ENCODE measurements at places on chromosomes 11 and 22.

DNA sequence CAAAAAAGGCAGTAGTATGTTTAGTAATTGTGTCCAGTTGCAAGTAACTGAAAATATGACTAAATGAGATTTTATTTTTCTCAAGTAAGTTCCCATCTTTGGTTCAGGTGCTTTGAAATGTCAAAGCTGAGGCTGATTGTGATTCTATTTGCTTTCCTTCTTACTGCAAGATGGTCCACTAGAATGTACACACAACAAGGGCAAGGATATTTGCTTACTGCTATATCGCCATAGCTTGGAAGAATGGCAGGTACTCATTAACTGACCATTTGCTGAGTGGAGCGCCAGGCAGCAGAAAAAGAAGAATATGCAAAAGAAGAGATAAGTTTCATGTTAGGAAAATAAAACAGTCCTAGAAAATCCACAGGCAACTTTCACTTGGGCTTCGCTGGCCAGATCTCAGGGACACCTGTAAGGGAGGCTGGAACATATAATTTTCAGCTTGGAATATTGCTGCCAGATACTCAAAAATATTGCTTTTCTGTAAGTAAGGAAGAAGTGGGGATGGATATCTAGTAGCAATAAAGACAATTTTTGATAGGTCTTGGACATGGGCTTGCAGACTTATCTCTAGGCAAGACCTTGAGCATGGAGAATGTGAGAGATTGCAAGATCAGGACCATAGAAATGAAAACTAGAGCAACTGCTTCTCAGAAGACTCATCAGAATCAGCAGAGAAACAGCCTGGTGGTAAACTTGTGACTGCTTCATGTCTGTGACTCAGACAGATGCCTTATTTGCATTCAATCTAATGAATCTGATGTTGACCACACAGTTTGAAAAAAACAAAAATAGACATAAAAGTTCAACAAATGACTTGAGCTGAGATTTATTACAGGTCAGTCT lies 44.8 kb upstream of the OR9Q1 start:
- no peak for DNase-seq

DNA sequence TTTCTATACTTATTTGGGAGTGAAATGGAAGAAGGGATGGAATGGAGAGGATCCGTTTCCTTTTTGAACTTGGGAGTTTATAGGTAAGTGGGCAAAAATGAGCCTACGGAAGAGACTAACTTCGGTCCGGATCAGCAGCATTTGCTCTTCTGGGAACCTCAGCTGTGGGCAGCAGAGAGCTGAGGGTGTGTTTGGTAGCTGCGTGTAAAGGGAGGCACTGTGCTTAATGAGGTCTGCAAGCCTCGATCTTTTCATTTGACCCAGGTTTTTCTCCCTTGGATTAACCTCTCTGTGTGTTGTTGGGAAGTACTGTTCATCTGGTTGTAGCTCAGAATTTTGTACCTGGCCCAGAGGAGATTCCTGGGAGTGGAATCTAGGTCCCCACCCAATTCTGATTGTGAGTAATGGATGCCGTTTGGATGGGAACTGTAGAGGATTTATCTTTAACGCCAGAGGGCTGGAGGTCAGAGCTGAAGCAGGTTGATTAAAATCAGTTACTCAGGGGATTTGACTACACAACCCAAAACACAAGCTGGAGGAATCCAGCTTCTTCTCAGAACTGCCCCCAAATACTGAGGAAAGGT lies 201.6 kb upstream of the SORL1-AS1 start:
- no peak for DNase-seq

DNA sequence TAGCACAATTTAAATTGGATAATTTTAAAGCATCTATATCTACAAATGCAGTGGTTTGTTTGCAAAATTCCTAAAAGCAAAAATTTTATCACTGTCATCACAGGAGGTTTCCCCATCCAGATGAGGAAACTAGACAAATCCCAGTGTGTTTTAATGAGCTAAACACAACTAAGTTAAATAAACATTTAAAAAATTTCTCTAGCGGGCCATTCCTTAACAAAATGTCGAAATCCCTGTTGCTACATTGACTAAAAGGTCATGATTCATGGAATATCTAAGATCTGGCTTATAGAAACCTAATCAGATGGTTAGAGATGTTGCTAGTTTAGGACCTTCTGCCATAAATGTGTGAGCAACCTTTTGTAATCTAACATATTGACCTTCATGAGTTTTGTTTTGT lies 107.3 kb upstream of the BDNF start:
- no peak for DNase-seq

DNA sequence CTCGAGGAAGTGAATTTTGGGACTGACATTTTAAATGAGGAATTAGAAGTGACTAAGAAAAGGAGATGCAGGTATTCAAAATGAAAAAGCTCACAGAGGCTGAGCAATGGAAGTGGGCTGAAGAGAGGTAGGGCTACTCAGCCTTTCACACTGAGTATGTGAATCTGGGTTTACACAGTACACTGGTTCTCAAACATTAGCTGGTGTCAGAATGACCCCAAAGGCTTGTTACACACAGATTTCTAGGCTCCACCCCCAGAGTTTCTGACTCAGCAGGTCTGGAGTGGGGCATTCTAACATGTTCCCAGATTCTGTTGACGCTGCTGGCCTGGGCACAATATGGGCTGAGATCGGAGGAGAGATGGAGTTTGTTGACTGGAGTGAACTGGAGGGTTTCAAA lies 32.8 kb downstream of the CADM1 start:
- DNase-seq: no peak

- no peak for DNase-seq
Observed at GRCh38 chr11:109432105-109432504, 10.1 kb downstream of the C11orf87 start.

GRCh38 chr11:121563900-121564822 lies 111.4 kb upstream of the SORL1-AS1 start:
- no peak for DNase-seq

- DNase-seq: no peak
Observed at GRCh38 chr22:41732096-41732772, 32.9 kb downstream of the MEI1 start.

GRCh38 chr22:43441751-43442150 lies 29.9 kb downstream of the MPPED1 start:
- no peak for DNase-seq

DNA sequence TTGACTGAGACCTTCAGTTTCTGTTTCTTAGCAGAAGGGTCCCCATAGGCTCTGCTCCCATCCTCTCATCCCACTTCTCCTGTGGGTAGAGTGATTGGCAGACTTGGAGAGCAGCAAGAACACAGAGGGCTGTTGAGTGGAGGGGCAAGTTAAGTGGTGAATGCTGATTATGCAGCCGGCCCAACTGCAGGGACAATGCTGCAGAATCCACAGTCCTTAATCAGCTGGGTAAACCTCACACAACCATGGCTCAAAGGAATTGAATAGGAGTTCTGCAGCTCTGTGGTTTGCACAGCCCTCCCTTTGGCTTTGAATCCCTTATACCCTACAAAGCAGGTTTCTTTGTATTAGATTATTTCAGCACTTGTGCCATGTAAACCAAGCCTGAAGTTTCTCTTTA lies 161.1 kb downstream of the NAV2 start:
- no peak for DNase-seq

DNA sequence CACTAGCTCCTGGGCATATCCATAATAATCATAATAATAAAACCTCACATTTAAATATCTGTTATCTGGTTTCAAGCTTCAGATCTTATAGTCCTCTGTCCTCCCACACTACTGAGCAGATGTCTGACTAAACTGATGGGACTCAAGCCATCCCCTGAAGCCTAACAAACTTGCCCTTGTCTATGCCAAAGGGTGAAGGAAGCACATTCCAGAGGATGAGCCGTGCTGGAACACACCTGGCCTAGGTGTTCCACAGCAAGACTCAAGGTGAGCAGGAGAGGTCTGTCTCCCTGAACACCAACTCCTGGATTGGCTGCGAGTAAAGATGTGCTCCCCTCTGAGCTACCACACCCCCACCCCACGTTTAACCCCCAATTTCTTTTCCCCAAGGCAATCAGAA lies 14.7 kb downstream of the SCUBE2 start:
- DNase-seq: no peak

- DNase-seq: no peak
Observed at GRCh38 chr22:50084080-50084477, 1.1 kb downstream of the MLC1 start.

DNA sequence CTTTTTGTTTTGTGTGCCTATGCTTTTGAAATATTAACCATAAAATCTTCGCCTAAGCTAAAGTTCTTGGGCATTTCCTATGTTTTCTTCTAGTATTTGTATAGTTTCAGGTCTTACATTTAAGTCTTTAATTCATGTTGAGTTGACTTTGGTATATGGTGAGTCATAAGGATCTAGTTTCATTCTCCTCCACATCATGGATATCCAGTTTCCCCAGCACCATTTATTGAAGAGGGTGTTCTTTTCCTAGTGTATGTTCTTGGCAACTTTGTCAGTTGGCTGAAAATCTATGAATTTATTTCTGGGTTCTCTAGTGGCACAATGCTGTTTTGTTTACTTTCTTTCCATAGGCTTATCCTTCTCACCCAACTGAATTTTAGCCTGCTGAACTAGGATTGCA lies 49.0 kb downstream of the CTSC start:
- no peak for DNase-seq

GRCh38 chr11:131033151-131033651 lies 116.9 kb upstream of the SNX19 start:
- DNase-seq: no peak

DNA sequence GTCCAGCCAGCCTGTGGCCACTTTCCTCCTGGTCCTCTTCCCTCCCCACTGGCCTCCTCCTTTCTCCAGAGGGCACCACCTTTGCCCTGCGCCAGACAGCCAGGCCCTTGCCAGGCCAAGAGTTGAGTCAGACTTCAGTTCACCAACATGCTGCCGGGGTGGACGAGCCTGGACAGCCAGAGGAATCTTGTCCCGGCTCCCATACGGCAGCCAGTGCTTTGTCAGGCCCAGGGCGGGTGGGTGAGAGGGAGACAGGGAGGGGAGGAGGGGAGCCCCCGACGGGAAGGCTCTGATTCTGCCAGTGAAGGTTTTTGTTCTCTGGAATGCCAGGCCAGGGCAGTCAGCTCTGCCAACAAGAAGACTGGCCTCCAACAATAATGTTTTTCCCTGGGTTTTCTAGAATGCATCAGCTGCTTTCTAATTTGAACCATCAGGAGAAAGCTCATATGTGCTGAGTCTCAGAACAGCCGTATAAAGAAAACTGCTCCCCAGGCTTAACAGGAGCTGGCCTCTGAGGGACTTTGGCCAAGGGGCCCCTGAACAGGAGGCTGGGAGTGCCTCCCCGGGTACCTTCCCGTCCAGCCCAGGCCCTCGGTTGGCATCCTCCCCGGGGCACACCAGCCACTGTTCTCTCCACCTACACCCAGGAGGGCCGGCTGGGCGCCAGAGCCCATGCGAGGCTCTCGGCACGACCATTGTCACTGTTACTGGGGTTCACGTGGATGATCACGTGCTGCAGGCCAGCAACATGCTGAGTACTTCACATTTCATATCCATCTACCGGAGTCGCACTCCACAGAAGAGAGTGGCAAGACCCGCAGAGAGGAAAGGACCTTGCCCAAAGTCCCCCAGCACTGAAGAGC lies 28.6 kb downstream of the LIF start:
- DNase-seq: peak; percentile 63

DNA sequence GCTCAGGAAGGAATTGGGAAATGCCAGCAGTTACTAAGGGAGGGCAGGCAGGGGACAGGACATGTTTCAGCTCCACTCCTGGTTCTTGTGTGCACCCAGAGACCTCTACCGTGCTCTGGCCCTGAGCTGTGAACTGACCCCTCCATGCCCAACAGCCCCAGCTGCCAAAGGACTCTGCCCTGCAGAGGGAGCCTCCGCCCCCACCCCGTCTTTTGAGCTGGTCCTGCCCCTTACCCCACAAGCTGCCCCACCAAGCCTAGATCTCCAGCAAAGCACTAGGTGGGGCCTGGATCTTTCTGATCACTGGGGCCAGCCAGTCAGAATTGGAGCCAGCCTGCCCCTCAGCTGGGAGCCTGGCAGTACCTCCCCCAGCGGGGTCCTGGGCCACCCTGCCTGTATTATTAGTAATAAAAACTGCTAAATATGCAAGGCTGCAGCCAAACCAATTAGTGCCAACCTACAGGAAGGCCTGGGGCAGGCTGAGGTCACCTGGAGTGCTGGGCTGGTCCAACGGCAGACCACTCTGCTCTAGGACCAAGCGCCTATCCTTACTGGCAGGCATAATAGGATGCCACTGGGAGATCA lies 23.9 kb upstream of the DRICH1 start:
- no peak for DNase-seq

- no peak for DNase-seq
Observed at GRCh38 chr11:64028398-64029115, 7.2 kb upstream of the FLRT1 start.

- no peak for DNase-seq
Observed at GRCh38 chr11:87366763-87367405, 329.1 kb downstream of the TMEM135 start.

GRCh38 chr11:127238321-127238720 lies 237.8 kb upstream of the KIRREL3 start:
- no peak for DNase-seq

GRCh38 chr11:2816941-2817421 lies 68.6 kb downstream of the CDKN1C start:
- no peak for DNase-seq

DNA sequence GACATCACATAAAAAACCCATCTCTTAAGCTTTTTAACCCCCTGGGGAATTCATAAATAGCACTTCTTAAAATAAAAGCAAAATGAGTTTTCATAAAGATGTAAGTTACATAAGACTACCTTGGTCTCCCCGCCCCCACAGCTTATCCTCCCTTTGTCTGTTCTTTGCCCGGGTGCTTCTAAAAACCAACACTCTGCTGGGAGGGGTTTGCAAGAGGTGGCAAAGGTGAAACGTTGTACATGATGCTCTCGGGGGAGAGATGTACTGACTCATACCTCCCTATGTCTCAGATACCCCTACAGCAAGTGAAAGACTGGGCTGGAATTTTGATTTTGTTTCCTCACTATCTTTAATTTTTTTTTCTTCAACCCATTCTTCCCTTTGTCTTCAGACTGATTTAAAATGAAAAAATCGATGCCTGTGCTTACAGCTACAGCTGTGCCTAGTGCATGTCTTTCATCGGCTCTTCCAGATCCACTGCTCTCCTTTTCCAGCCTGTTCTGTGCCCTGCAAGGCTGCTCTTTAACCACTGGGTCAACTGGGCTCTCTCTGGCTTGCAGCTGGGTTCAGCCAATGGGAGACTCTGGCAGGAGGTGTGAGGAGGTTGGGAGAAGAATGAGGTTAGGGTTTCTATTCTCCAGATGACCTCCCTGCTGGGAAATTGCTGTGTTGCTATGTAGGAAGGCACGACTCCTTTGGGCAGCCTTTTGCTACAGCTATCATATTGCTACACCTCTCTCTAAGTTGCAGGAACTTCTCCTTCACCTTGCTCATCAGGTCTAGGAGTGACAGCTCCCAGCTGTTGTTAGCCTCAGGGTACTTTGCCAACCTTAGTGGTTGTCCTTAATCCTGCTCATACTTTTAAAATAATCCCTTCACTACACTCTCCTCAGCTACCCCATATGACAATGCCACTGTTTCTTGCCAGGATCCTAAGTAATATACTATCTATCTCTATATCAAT lies 266.5 kb downstream of the TENM4 start:
- no peak for DNase-seq

- DNase-seq: no peak
Observed at GRCh38 chr11:86390487-86390886, 15.8 kb downstream of the CCDC81 start.

All from substantia nigra (tissue), 51 donors.